ENCODE measurements at places on chromosomes 2 and 18.

DNA sequence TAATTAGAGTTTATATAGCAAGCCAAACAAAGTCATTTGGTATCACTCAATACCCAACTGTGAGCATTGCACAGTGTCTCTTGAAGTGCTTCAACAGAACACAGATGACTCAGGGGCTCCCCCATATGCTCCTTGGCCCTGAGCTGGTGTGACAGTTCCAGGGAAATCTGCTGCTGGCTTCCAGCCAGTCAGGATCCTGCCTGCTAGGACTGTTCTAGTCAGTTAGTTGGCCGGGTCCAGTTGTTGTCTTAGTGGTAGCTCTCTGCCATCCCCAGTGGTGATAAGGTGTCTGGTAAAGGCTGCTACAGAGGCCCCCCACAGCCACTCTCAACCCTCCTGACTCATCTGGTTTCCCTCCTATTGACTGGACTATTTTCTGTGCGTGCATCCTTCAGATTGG, 100.3 kb downstream of the IRS1 start:
- no peak for DNase-seq

- DNase-seq = no peak
These were observed 12.6 kb downstream of the NEU2 start for GRCh38 chr2:233044974-233045605.

- DNase-seq = no peak
These were observed 89.5 kb downstream of the PXDN start for GRCh38 chr2:1654696-1655374.

DNA sequence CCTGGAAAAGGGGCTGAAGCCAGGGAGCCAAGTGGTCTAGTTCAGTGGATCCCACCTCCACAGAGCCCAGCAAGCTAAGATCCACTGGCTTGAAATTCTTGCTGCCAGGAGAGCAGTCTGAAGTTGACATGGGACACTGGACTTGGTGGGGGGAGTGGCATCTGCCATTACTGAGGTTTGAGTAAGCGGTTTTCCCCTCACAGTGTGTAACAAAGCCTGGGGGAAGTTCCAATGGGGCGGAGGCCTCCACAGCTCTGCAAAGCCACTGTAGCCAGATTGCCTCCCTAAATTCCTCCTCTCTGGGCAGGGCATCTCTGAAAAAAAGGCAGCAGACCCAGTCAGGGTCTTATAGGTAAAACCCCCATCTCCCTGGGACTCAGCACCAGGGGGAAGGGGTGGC, 144.4 kb downstream of the PTPRM start:
- DNase-seq = no peak

GRCh38 chr2:101958061-101958460, 33.7 kb upstream of the IL1R2 start:
- DNase-seq = no peak

GRCh38 chr2:113175736-113176695, 2.2 kb downstream of the PSD4 start:
- no peak for DNase-seq

DNA sequence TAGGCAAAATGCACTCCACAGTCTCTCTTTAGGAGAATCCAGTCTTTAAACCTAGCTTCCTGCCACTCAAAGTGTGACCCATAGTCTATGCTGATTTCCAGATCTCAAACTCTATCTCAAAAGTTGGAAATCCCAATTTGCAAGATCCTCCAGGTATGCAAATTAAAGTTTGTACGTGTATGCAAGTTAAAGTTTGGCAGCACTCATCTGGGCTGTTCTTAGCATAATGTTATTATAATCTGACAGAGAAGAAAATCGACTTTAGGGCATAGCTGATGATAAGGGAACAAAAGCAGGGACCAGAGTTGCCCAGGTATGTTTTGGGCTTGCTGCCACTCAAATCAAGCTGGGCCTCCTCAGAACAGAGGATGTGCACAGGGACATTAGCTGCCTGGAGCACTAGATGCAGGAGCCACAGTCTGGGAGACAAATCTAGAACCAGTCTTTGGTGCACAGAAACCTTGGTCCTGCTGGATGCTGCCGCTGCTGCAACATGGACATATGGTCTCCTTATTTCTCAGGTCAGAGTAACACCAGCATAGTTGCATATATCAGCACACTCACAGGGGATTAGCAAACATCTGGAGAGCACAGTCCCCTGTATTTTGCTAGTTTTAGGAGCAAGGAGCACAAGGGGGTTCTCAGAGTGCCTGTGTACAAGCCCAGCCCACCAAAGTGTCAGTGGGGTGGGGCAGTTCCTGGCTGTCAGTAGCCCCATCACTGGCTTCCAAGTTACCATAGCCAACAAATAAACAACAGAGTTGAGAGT, 242.6 kb downstream of the TTC32 start:
- DNase-seq = no peak

DNA sequence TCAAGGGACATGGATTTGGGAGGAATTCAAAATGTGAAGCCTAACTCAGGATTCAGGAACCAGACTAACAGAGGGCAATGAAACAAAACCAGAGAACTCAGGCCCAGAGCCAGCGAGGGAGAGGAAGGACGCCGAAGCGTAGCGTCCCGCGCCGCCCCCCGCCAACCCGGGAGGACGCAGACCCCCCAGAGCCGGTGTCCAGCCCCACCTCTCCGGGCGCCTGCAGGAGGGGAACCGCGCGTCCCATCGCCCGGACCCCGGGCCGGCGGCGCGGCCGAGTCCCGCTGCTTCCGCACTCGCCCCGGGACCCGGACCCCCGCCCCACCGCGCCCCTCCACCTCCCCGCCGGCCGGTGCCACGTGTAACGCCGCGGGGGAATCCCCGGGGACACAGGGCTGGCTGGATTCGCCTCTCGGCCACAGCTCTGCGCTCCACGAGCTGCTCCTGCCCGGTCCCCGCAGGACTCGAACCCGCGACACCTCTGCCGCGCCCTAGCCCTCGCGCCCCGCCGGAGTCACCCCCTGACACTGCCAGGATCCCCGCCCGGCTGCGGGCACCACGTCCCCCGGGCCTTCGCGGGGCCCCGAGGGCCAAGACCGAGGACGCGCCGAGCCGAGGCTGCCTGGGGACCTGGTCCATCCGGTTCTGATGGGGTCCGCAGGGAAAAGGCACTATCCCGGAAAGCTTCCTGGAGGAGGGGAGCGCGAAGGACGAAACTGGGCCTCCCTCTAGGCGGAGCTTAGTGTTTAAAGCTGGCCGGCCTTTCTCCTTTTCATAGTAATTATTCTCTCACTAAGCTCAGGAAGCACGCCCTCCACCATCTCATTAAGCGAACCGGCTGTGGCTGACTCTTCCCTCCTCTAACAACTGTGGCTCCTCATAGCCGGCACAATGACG, 40.4 kb upstream of the FAM124B start:
- no peak for DNase-seq

GRCh38 chr18:7872569-7872968, 305.5 kb downstream of the PTPRM start:
- DNase-seq = no peak

Data from stimulated activated CD8-positive, alpha-beta memory T cell treated with anti-CD3 and anti-CD28 coated beads, Interleukin-7, amount 100 ng/mL, for 4 hours (primary cell).